ENCODE measurements at places on chromosomes 7 and 10. TPM values are rescaled to one million over a fixed set of nuclear protein-coding genes. Genes with fewer than 3 reads are reported as not detected.

- no peak for DNase-seq
Observed at GRCh38 chr7:2886391-2886790, 42.3 kb upstream of the GNA12 start.

DNA sequence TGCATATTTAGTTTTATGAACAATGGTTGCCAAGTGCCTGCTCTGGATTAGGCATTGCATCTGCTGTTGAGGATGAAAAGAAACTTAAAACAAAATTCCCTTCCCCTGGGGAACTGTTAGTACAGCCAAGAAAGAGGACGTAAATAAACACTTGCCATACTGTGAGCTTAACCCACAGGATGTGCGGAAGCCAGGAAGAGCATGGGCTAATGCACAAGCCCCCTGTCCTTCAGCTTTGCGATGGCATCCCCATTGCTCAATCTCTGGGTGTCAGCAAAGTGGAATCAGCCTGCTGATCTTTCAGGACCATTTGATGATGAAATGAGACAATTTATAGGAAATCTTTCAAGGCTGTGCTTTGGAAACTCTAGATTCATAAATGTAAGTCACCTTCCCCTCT lies 399.9 kb upstream of the IGFBP3 start:
- no peak for DNase-seq

- DNase-seq, result no peak
Observed at GRCh38 chr10:68139448-68140272, 30.4 kb downstream of the MYPN start.

GRCh38 chr10:75165684-75166622 lies 44.6 kb upstream of the VDAC2 start:
- DNase-seq, result no peak

DNA sequence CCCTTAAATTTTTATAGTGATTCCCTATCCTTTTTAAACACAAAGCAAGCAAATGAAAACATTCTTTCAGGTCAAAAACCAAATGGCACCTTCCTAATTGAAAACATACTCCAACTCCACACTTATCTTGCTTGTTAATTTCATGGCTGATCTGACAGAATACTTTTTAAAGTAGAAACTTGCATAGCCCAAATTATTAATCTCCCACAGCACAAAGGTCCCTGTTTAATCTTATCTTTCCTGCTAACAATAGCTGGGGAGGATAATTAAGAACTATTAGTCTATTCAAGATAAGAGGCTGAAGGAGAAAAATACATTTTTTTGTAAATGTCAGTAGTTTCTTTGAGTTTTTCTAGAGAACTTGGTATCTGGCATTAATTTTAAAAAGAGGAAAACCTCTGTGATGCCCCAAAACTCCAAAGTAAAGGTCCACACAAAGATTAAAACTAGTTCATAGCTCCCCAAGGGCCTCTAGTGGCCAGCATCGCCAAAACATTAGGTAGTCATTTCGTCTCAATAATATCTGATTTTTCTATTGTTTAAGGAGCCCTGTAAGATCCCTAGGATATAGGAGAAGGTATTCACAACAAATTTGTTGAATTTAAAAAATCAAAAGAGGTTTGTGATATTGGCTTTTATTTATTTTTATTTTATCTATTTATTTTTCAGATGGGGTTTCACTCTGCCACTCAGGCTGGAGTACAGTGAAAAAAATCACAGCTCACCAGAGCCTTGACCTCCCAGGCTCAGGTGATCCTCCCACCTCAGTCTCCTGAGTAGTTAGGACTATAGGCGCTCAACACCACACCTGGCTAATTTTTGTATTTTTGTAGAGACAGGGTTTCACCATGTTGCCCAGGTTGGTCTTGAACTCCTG lies 14.7 kb downstream of the CDNF start:
- no peak for DNase-seq

- DNase-seq, result no peak
Observed at GRCh38 chr7:115658223-115658622, 372.3 kb downstream of the TFEC start.

DNA sequence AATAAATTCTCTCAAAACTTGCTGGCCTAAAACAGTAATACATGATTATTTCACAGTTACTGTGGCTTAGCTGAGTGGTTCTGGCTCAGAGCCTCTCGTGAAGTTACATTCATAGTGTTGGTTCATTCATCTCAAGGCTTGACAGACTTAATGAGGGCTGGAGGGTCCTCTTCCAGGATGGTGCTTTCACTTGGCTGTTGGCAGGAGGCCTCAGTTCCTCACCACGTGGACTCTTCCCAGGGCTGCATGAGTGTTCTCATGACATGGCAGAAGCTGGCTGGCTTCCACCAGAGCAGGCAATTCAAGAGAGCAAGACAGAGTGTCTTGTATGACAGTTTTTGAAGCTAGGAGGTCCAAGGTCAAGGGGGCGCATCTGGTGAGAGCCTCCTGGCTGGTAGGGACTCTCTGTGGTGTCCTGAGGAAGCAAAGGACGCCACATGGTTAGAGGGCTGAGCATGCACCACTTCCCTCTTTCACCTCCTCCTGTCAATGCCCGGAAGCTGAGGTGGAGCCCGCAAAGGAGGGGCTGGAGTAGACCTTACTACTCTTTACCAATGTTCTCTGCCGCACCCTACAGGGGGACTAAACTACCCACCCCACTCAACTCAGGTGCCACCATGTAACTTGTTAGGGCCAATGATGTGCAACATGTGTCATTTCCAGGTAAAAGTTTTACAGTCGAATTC lies 58.2 kb upstream of the YAE1 start:
- no peak for DNase-seq

- DNase-seq, result no peak
Observed at GRCh38 chr7:16846601-16847165, 35.1 kb downstream of the AGR3 start.

- DNase-seq, result no peak
Observed at GRCh38 chr10:117616179-117616578, 73.6 kb downstream of the EMX2 start.

DNA sequence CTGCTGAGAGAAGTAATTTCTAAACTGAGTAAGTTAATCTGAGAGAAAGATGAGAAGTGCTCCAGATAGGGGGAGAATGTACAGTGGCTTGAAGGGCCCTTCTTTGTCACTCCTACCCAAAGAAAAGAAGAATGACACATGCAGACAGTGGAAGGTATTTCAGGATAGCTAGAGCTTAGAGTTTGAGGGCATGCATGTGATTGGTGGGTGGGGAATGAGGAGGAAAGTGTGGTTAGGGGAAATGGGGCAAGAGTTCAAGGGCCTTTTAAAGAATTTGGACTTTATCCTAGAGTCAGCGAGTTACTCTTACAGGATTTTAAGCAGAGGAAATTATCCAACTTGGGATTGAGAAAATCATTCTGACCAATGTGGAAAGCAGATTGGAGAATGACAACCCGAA lies 50.0 kb downstream of the ANLN start:
- DNase-seq, result no peak

DNA sequence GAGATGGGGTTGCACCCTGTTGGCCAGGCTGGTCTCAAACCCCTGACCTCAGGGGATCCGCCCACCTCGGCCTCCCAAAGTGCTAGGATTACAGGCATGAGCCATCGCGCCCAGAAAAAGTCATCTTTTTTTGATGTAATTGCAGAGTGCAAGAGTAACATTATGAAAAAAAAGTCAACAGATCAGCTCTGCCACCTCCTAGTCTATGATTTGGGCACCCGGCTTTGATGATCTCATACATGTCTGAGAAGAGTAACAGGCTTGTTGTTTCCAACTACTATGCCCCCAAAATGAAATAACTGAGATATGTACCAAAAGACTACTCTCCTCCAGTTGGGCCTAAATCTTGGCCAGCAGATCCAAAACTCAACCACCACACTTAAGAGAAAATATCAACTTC lies 40.8 kb downstream of the VOPP1 start:
- no peak for DNase-seq

DNA sequence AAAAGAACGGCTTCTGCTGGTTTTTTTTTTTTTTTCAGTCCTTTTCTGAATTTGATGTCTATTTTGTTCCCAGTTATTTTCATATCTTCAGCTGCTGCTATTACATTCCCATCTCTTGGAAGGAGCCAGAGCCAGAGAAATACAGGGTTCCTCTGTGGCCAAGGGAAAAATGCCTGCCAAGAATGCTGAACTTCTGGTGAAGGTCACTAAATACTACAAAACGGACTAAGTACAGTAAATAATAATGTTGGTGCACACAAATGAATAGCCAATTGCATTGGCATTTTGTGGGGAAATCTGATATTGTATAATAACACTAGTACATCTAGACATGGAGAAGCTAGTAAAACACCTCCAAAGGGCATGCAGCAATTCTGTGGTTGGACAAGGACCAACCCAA lies 56.3 kb upstream of the ZEB1 start:
- no peak for DNase-seq

- DNase-seq, result no peak
Observed at GRCh38 chr10:70558871-70559810, 43.4 kb downstream of the PRF1 start.

DNA sequence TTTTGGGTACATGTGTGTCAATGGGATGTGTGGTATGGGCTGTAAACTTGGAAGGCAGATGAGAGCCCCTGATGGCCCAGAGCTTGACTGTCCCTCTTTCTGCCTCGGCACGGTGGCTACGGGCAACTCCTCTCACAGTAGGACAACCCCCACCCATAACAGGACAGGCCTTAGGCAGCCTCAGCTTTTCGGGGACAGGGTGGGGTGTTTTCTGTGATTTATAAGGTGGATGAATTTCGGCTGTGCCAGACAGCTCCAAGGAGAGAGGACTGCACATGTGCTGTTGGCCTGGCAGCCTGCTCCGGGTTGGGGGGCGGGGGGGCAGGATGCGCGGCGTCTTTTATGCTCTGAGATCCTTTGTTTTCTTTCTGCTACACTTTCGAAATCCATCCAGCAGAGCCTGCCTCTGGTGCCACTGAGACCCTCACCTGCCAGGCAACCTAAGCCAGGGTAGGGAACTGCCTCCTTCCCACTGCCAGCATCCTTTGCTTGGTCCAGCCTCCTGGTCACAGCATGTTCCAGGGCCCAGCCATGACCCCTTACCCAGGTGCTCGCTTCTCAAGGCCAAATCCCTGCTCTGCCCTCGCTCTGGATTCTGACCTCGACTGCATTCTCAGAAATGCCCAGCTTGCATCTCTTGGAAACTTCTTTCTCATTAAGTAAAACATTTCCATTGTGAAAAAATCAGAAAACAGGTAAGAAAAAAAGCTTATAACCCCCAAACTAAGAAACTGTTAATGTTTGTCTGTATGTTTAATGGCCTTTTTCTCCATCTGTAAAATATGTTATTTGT lies 15.4 kb upstream of the BTBD16 start:
- DNase-seq, result no peak

- no peak for DNase-seq
Observed at GRCh38 chr10:132100556-132101349, 35.0 kb downstream of the JAKMIP3 start.

- DNase-seq, result no peak
Observed at GRCh38 chr10:79264942-79265341, 82.3 kb upstream of the PPIF start.

Gene DNTT
- total RNA-seq, result 0.11 TPM

Gene EVX1
- not detected for total RNA-seq

Gene CAMK2B
- 0.17 TPM for total RNA-seq

Gene C10orf53
- total RNA-seq, result not detected

Gene ZNF679
- not detected for total RNA-seq

Gene ENTPD1
- 187 TPM for total RNA-seq

Gene PTPRZ1
- not detected for total RNA-seq

Gene IGF2BP3
- total RNA-seq, result 7.4 TPM

Gene LOXL4
- total RNA-seq, result not detected
